ENCODE measurements at places on chromosomes 1 and 21.

GRCh38 chr1:51714374-51715019 lies 97.6 kb downstream of the OSBPL9 start:
- no peak for DNase-seq

DNA sequence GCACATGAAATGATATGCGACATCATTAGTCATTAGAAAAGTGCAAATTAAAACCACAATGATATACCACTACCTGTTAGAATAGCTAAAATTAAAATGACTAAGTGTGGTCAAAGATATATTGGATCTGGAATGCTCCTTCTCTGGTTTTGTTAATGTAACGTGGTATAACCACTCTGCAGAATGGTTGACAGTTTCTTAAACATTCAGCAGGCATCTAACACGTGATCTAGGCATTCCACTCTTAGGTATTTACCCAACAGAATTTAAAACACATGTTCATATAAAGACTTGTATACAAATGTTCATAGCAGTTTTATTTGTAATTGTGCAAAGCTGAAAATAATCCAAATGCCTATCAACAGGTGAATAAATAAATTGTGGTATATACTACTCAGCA lies 165.0 kb upstream of the PLXNA2 start:
- DNase-seq: no peak

DNA sequence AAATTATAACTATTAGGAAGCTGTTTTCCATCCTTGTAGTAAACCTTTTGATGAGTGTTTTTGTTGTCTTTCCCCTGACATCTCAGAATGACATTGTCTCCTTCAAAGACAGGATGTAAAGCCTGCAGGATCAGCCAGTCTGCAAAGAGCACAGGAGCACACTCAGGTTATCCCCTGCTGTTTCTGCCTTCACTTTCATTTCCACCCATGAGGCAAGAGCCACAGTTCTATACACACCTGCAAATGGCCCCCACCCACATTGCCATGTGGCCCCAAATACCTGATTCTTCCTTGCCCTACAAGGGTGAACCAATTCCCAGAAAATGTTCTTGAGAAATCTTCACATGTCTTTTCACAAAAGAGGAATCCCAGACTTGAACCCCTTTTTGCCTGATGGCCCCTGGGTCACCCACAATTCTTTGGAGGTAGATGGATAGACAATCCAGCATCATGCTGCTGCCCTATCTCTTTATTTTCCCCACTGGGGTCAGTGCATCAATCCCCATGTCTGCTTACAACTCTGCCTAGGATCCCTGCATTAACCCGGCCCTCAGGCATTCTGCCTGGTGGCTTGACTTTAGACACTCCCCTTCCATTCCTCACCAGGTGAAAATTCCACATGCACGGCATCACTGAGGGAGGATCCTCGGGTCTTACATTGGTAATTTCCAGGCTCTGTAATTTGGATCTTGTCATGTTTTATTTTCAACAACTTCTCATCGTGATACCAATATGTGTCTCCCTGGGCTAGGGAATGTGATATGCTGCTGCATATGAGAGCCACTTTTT lies 2.6 kb downstream of the FCRL3 start:
- DNase-seq: no peak

DNA sequence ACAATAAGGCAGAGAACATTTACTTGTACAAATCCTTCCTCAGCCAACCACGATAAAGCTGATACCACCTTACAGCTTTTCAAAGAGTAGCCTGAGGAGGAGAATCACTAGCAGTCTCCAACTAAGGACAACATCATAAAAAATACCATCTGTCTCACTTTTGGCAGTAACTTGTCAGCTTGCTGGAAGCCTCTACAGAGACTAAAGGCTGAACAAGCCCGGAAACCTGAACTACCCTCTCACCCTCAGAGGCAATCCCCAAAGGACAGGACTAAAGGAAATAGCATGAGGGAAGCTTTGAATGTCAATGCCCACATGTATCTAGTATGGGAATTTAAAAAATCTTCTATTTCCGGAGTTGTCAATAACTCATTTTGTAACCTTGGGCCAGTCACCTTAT lies 10.6 kb downstream of the SRSF4 start:
- no peak for DNase-seq

DNA sequence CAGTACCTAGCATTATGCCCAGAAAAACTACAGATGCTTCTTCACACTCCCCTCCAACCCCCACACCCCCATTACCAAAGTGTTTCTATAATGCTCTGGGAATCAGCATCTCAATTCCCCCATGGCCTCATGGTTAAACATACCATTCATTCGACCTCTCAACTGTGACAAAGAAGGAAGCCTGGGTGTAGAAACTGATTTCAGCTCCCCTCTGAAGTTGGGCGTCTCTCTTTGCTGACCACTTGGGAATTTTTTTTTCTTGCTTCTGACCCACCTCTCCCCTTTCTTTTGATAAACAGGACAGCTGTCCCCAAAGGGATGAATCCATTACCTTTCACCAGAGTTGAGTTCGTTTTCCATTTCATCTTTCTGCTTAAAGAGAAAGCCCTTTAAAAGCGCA lies 116.4 kb upstream of the HOOK1 start:
- no peak for DNase-seq

- DNase-seq: no peak
These were observed 25.6 kb downstream of the TOMM20 start for GRCh38 chr1:235102993-235103411.

- DNase-seq: no peak
These were observed 3.0 kb downstream of the TTC24 start for GRCh38 chr1:156582388-156583017.

DNA sequence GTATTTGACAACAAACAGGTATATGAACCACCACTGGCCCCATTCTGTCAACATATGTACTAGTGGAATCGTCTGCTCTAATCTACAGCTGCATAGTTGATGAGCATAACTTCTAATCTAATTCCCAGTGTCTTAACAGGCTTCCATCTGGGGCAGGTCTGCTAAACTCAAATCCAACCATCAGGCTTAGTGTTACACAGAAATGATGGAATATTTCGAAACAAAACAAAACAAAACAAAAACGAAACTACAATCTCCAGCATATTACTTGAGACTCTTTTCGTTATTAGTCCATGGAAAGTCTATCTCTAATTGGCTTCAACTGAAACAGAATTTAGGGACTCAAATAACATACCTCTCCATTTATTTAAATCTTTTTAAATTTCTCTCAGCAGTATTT lies 37.6 kb downstream of the DIPK1A start:
- DNase-seq: no peak

- no peak for DNase-seq
These were observed 1.8 kb upstream of the UMODL1 start for GRCh38 chr21:42069327-42069726.

GRCh38 chr1:40706626-40707025 lies 15.1 kb downstream of the NFYC start:
- no peak for DNase-seq

GRCh38 chr1:246705368-246705767 lies 18.8 kb upstream of the SCCPDH start:
- DNase-seq: no peak

- no peak for DNase-seq
These were observed at the start of gene ADGRB2 for GRCh38 chr1:31764312-31765040. ADGRB2 (minus strand) TSS chr1:31764340; CDS start chr1:31757221, 7,119 bp downstream.

GRCh38 chr1:12654004-12654567 lies 10.2 kb downstream of the AADACL4 start:
- no peak for DNase-seq

DNA sequence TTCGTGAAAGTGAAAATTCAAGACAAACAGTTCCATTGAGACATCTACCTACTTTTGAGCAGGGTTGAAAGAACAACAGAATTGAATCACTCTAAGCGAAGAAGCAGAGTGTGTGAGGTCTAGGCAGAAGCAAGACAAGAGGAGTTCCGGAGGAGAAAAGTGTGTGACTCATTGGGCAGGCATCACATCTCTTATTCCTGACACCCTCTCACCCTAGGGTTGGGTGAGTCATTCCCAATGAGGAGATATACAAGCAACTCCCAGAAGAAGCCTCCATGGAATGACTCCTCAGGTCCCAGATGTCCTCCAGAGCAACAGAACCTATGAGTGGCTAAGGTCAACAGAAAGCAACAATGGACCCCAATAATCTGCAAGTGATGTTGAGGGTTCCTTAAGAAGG lies 138.1 kb downstream of the TPR start:
- DNase-seq: no peak

- DNase-seq: no peak
These were observed 166.7 kb upstream of the PDE4B start for GRCh38 chr1:65626003-65626402.

- no peak for DNase-seq
These were observed 7.7 kb downstream of the CFAP298 start for GRCh38 chr21:32604464-32604863.

- no peak for DNase-seq
These were observed 1021.5 kb upstream of the ADGRL2 start for GRCh38 chr1:80779275-80779674.

- DNase-seq: no peak
These were observed 18.3 kb downstream of the SUSD4 start for GRCh38 chr1:223345720-223346119.

DNA sequence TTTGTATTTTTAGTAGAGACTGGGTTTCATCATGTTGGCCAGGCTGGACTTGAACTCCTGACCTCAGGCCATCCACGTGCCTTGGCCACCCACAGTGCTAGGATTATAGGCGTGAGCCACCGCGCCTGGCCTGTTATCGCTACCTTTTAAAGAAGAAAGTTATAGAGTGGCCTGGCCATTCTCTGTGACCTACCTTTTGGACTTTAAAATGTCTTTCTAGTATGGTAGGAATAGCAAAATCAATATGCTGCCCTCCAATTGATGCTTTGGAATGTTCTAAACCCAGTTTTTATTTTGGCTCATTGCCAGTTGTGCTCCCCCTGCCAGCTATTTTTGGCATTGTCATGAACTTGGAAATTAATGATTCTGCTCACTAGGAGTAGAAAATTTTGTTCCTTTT lies 19.9 kb downstream of the HIPK1 start:
- no peak for DNase-seq

DNA sequence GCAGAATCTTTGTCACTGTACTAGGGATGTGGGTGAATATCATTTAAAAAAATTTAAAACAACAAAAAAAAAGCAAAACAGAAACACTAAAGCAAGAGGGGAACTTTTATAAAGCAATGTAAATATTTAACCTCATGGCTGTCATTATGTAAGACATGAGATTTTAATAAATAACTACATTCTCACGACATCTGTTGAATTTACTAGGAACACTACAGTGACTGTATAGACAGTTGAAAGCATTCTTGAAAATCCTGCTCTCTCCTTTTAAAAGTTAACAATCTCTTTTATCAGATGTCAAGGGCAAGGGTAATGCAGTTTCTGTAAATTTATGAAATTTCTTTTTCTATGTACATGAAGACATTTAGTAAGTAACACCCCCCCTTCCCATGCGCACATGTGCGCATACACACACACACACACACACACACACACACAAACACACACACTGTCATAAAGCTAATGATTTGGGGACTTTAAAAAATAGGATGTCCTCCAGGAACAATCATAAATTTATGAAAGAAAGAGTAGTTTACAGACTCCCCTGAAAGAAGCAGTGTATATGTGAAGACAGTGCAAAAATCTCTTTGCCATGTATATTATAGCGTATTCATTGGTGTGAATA lies 51.7 kb downstream of the PROX1 start:
- no peak for DNase-seq

GRCh38 chr1:29974316-29974724 lies 738.0 kb downstream of the PTPRU start:
- DNase-seq: no peak

GRCh38 chr1:43800771-43801170 lies 93.4 kb downstream of the ST3GAL3 start:
- no peak for DNase-seq

DNA sequence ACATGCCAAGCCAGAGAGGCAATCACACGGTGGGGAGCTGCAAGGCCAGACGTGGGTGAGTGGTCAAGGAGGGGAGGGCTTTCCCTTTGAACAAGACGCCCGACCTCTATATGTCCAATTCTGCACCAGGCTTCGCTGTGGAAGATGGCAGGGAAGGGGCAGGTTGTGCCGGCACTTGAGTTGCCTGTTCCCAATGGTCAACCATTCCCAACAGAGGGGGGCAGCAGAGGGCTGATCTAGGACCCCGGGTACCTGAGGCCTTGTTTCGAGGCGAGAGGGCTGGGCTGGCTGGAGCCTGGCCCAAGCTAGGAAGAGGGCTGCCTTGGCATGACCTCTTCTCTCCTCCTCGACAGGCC lies 64.9 kb downstream of the TMEM53 start:
- DNase-seq: no peak

GRCh38 chr1:111461765-111462164 lies 12.0 kb upstream of the C1orf162 start:
- DNase-seq: no peak

GRCh38 chr1:39328095-39328494 lies 123.6 kb downstream of the MACF1 start:
- DNase-seq: no peak

DNA sequence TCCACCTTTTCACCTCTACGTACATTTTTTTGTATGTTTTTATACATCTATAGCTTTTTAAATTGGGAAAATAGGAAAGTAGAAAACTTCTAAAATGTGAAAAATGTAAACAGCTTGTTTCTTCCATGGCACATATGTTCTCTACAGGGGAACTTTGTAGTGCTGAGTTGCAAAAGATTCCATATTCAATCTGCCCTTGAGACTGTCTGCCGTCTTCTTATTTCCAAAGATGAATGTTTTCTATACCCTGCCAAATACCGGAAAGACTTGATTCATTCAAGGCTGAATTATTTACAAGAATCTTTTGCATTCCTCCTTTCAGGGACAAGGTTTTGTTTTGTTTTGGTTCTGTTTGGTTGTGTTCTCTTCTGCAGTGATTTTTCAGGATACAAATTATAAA lies 1334.5 kb upstream of the ADGRL4 start:
- no peak for DNase-seq

DNA sequence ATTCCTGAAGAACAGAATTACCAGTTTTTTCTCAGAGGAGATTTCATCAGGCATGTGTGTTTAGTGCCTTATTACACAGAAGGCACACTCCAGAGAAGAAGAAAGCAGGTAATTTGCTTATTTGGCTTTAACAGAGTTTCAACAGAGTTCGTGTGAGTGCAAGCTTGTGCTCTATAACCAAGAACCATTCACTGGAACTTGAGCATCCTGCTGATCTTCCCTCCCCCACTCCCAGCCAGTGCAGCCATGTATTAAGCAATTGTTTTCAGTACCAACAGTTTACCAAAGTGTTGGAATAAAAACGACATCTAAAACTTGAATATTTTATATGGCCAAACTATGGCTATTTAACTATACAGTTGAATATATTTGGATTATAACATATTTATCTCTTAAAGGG lies 4.3 kb downstream of the MGST3 start:
- no peak for DNase-seq

DNA sequence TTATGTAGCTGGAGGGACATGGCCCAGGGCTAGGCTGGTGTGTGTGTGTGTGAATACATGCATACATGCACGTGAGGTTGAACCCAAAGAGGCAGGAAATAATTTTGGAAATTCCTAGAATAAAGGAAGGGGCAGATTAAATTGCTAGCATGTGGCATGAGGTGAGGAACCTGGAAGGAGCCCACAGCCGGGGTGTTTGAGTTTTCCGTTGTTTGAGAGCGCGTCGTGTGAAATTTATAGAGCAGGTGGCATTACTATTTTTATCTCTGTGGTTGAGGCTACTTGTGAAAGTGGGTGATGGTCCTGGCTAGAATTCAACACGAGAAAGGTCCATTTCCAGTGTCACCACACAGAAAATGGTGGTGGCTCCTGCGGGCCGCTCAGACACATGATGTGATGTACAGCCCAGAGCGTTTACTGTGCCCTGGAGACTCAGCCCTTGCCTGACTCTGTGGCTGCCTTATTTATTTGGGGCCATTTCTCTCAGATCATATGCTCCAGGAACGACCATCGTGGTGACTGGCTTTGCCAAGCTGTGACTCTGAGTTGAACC lies 48.0 kb downstream of the BACE2 start:
- DNase-seq: no peak

GRCh38 chr1:240501115-240501514 lies 110.8 kb downstream of the GREM2 start:
- DNase-seq: no peak

All from activated T-helper 9 cell treated with anti-CD3 and anti-CD28 coated beads, Interleukin-2, amount 50 U/mL, for 16 hours (primary cell).